GM12864 (cell line): ENCODE measurements at places on chromosomes 7 and 10.

DNA sequence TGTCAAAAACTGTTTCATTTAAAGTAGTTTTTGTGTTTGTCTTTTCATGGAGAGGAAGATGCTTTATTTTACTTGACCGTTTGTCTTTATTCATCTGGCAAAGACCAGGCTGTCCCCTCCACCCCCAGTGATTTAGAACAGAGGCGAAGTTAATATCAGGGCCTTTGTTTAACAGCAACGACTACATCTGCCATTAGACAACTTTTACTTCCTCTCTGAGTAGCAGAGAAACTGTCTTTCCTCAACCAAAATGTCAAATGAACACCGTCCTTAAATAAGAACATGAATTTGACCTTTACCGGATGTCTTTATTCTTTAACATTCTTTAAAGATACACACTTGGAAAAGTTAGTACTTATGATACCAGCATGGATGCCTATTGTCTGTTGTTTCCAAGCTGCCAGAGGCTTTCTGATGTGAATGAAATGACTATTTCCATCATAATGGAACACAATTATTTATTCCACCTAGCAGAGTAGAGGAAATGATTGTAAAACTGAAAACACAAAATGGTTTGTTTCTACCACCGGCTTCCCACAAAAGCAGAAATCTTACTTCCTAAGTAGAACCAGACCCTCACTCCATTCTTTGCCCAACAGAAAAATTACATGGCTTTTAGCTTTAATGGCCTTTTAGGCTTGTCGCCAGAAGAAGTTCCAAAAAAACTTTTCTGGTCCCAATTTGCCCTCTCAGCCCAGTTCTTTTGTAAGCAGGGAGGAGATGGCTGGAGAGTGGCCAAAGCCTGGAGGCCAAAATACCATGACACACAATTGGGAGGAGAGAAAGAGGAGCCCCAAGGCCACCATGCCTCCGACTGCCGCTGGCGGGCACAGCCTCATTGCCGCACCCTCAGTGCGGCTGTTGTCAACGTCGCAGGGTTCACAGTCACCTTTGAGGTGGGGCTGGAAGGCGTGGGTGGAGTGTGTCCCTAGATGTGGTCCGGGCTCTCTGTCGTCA lies 168.5 kb downstream of the TEX36 start:
- no peak for DNase-seq

DNA sequence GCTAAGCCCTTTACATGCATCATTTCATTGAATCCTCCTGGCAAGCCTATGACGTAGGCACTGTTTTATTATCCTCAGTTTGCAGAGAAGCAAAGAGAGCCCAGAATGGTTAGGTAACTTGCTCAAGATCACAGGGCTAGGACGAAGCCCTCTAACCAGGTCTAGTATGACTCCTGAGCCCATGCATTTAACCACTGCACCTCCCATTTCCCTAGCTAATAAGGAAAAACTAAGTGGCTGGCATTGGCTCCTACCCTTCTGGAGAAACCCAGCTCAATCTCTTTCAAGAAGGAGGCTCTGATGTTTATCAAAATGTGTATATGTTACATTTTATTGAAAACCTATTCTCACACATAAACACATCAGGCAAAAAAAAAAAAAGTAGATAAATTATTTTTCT lies 19.8 kb downstream of the MYOF start:
- no peak for DNase-seq

DNA sequence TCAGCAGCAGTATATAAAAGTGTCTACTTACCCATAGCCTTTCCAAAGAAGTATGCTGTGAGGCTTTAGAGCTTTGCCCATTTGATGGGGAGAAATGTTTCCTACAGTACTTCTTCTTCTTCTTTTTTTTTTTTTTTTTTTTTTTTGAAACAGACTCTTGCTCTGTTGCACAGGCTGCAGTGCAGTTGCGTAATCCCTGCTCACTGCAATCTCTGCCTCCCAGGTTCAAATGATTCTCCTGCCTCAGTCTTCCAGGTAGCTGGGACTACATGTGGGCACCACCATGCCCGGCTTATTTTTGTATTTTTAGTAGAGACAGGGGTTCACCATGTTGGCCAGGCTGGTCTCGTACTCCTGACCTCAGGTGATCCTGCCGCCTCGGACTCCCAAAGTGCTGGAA lies 101.7 kb upstream of the TMEM26 start:
- DNase-seq = no peak

- DNase-seq = no peak
Observed at GRCh38 chr10:113007821-113008220, 57.8 kb downstream of the TCF7L2 start.
